ENCODE measurements at places on chromosomes 5 and 9.

- DNase-seq: peak; percentile 40
Measured at GRCh38 chr5:66744040-66744439, 147.8 kb downstream of the MAST4 start.

- no peak for DNase-seq
Measured at GRCh38 chr9:127078988-127079387, 43.4 kb downstream of the ANGPTL2 start.

- no peak for DNase-seq
Measured at GRCh38 chr5:634191-634590, 22.1 kb downstream of the CEP72 start.

DNA sequence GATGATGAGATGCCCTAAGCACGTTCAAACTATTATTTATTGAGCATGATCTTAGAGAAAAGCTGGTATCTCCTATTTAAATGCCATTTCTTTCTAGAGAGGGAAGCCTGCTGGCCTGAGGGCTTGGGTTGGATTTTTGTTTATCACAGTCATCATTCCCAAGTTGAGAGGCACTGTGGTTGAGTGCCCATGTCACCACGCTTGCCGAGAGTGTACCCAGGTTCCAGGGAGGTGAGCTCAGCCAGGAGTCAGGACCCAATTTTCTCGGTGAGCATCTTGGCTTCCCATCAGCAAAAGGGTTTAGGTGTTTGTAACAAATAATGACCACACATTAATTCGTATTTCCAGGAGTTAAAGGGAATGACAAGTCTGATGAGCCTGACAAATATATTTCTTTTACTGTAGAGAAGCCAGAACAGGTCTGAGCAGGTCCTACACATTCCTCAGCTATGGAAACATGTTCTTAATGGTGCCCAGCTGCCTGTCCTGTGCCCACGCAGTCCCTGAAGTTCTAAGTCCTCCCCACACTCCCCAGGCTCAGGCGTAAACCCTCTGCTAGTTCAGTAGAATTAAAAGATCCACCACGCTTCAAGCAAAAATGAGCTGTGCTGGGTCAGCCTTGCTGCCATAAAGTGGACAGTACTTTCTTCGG is 258.9 kb upstream of the IRX2 start:
- DNase-seq: no peak

GRCh38 chr9:93262537-93263310 is 78.8 kb downstream of the WNK2 start:
- DNase-seq: no peak

GRCh38 chr5:12777342-12777741 is 873.1 kb upstream of the CTNND2 start:
- DNase-seq: no peak

DNA sequence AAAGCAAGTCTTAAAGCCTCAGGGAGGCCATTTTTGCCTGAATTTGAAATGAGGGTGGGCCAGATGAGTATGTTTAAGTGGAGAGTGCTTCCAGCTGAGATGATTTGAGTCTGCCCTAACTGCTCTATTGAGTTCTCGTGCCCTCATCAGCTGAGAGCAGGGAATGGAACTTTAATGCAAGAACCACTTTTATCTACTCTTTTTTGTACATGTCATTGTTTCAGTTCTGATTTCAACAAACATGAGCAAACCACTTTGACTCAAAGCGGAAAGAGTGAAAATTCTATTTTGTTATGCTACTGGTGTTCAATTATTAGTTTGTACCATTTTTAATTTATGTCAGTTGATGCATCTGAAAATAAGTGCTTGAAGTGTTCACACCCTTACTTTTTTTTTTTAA is 35.8 kb downstream of the DCAF10 start:
- peak; percentile 16 for DNase-seq

DNA sequence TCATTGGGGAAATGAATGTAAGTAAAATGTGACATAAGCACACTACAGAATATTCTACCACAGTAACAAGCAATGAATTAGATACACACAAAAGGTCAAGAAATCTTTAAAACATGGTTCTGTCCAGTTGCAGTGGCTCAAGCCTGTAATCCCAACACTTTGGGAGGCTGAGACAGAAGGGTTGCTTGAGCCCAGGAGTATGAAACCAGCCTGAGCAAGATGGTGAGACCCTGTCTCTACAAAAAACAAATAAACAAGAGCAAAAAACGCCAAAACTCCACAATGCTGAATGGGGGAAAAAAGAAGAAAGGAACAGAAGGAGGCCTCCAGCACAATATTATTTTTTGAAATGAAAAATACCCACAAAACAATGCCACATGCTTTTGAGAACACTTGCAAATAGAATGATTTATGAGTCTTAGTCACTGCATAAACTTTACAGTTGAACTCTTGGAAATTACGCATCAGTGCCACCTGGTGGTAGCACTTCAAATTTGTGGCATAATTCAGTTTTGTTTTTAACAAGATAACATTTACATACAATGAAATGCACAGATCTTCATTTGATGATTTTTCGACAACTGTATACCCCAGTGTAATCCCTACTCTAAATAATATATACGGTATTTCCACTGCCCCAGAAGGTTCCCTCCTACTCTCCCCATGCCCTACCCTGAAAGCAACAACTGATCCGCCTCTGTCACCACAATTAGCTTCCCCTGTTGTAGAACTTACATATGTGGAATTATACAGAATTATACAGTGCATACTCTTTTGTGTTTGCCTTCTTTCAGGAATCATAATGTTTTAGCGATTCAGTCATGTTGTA is 14.4 kb upstream of the SPINK4 start:
- DNase-seq: peak; percentile 80

GRCh38 chr9:71924576-71924975 is 13.1 kb downstream of the C9orf85 start:
- DNase-seq: no peak

DNA sequence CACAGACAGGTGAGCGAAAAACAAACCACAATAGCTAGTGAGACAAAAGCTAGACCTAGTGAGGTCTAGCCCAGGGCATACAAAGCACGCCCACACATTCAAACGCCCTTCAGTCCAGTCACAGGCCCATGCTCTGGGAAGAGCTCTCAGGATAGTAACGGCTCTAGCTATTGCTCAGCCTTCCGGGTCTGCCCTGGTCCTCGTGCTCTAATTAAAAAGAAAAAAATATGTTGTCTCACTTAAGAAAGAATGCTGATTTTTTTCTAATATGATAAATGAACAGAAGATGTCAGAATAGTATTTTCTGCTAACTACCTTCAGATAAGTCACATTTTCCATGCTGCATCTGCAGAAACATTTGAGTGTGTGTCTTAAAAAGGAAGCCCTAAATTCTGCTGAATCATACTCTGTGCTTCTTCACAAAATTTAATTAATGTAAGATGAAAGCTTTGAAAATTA is 94.5 kb downstream of the PLPP1 start:
- DNase-seq: peak; percentile 38

DNA sequence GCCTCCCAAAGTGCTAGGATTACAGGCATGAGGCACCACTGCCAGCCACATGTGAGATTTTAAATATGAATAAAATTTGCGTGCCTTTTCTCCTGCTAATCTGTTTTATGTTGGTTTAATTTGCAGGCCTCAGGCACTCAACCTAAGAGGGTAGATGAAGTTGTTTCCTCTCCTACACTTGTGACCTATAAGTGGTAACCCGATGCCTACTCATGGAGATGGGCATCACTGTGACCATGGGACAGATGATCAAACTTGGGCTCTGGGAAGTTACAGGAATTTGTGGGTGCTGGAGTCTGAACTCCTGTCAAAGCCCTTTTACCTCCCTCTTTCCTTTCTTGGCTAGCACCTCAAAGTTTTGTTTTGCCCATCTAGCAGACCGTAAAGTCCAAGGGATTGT is 1.1 kb downstream of the SLC28A3 start:
- no peak for DNase-seq

DNA sequence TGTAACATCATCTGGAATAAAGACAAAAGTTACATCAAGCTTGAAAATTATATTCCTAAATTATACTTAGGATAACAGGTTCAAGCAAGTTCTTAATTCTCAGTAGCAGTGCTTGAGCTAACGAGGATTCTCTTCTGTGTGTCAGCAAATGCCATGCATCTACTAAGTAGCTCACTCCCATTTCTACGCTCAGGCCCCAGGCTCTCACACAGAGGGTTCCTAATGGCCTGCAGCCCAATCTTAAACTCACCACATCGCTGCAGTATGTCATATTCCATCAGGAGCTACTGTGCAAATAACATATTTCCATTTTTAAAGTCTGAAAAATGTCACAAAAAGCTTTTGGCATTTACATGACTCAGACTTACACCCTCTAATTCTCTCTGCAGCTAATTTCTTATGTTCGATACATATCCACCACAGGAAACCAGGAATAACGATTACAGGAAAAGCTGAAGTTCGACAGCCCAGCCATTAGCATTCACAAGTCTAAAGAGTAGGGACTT is 474.8 kb downstream of the EFNA5 start:
- no peak for DNase-seq
